Lung (tissue), 17 donors: ENCODE measurements at places on chromosomes 6 and 20. TPM values are rescaled to one million over a fixed set of nuclear protein-coding genes. Genes with fewer than 3 reads are reported as not detected.

GRCh38 chr6:149448821-149449453 is 35.9 kb downstream of the ZC3H12D start:
- DNase-seq, result no peak
- no peak overlapping the region for H3K4me3 ChIP-seq
- no peak overlapping the region for H3K27ac ChIP-seq
- no peaks in the 10 kb centered on the region for H3K27me3 ChIP-seq
- no peaks in the 10 kb centered on the region for H3K36me3 ChIP-seq

GRCh38 chr6:143097224-143097795 is 36.6 kb downstream of the AIG1 start:
- no peaks in the 10 kb centered on the region for H3K27me3 ChIP-seq
- no peak overlapping the region for H3K27ac ChIP-seq
- no peaks in the 10 kb centered on the region for H3K4me1 ChIP-seq
- no peak for DNase-seq

DNA sequence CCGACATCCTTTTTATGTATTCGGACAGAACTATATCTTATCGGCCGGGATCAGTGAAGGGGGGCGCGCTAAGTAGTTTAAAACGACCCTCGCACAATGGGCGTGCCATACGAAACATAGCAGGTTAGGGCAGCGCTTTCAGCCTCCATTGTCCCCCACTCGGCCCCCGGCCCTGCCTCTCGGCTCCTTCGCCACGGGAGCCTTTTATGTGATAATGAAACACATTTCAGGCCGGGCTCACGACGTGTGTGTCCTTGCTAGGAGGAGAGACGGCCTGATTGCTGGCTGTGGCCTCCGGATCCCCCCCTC is 5.3 kb downstream of the FOXA2 start:
- no peaks in the 10 kb centered on the region for H3K4me1 ChIP-seq
- no peak overlapping the region for H3K4me3 ChIP-seq
- H3K27me3 ChIP-seq, result no peaks in the 10 kb centered on the region
- no peak overlapping the region for H3K27ac ChIP-seq

FAM184A gene
- polyA plus RNA-seq, result 26.6 TPM

DNA sequence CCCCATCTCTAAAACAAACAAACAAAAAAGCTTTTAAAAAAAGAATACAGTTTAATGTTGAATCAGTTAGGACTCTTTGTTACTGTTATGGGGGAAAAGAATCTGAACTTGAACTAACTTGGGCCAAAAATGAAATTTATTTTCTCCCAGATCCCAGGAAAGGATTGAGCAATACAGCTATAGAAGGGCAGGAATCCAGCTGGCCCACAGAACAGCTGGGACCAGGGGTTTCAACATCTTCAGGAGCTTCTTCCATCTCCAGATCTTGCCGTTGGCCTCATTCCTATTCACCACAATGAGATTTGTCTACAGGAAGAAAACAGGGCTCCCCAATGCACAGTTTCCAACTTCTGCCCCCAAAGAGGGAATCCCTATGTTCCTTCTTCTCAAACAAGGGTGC is 43.2 kb upstream of the AKAP12 start:
- no peaks in the 10 kb centered on the region for H3K27me3 ChIP-seq
- peaks cover 4% of the 10 kb centered on the region for H3K4me1 ChIP-seq
- no peaks in the 10 kb centered on the region for H3K36me3 ChIP-seq
- no peak overlapping the region for H3K27ac ChIP-seq
- no peak overlapping the region for H3K4me3 ChIP-seq

HLA-DOB gene
- polyA plus RNA-seq, result 2.7 TPM

TRIM40 gene
- not detected for polyA plus RNA-seq

GRCh38 chr6:111027219-111027618 is 45.4 kb downstream of the RPF2 start:
- H3K4me3 ChIP-seq, result no peak overlapping the region
- no peaks in the 10 kb centered on the region for H3K27me3 ChIP-seq
- no peak for DNase-seq
- peaks cover 6% of the 10 kb centered on the region for H3K4me1 ChIP-seq
- H3K36me3 ChIP-seq, result peaks cover 8% of the 10 kb centered on the region
- no peak overlapping the region for H3K27ac ChIP-seq

COL9A3 gene
- polyA plus RNA-seq, result 4.2 TPM
